ENCODE measurements at places on chromosomes 2 and 18. TPM values are rescaled to one million over a fixed set of nuclear protein-coding genes. Genes with fewer than 3 reads are reported as not detected.
A peak's percentile ranks its signal among the peaks of the same experiment; 100 is the strongest.

Gene CD207
- total RNA-seq, result not detected

Gene PELI1
- 35.1 TPM for total RNA-seq

Gene GTF2A1L
- total RNA-seq, result 2.8 TPM

Gene ARL4C
- 17.5 TPM for total RNA-seq

Gene HRH4
- 0.18 TPM for total RNA-seq

Gene TMEM87B
- 11.5 TPM for total RNA-seq

Gene ANKRD30BL
- total RNA-seq, result 33.8 TPM

Gene FBLN7
- 5.3 TPM for total RNA-seq

Gene MLPH
- total RNA-seq, result 1.2 TPM

Gene DLX2
- total RNA-seq, result not detected

Gene SYT4
- total RNA-seq, result 121 TPM

DNA sequence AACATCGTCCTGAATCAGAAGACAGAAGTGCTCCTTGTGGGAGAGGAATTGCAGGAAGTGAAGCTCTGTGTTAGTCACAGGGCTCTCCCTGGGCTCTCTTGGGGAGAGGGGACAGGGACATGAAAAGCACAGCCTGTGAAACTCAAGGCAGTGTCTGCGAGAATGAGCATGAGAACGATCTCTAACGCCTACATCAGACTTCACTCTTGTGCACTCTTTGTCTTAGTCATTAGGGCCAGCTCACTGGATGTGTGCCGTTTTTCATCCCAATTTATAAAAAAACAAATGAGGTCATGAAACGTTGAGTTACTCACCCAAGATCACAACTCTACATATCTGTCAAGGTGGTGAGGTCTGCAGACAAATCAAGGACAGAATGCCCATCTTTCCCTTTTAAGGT is 27.0 kb upstream of the TWIST2 start:
- DNase-seq, result no peak

DNA sequence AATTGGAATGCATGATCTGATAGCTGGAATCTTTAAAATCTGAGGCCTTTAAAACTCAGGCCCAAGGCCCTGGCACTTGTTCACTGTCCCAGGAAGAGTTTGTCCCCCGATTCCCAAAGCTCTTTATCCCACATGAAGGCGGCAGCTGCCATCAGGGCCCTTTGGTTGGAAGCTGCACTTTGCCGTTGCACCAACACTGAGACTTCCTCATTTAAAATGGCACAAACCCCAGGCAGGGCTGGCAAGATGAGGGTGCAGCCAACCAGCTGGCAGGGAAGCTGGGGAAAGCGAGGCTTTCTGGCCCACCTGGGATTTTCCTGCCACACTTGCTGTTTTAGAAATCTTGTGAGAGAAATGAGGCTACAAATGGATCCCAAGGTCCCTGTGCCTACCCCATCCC is 6.3 kb downstream of the FLACC1 start:
- no peak for DNase-seq

DNA sequence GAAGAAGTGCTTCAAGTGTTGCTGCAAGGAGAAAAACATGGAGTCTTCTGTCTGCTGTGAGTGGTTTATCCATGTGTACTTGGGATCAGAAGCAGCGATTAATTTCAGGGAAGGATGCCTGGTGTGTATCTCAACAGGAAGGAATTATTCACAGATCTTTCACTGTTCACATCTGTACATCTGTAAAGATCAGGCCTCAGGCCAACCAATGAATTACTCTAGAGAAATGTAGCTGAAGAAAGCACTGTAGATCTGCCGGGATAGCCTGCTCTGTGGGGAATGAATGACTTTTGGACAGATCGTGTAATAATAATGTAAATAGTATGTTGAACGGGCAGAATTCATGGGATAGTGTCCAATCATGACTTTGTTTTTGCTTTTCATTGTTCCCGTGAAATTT is 54.0 kb upstream of the SPP2 start:
- DNase-seq, result no peak

DNA sequence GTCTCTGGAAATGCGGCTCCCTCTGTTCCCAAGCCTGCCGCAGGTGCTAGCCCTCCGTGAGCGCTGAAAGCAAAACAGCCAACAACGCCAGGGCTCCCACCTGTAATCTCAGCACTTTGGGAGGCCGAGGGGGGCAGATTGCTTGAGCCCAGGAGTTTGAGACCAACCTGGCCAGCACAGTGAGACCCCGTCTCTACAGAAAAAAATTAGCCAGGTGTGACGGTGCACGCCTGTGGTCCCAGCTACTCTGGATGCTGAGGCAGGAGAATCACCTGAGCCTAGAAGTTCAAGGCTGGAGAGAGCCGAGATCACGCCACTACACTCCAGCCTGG is 41.3 kb upstream of the PTMA start:
- DNase-seq, result no peak

- DNase-seq, result no peak
Measured at GRCh38 chr2:60825666-60826065, 55.7 kb upstream of the REL start.

DNA sequence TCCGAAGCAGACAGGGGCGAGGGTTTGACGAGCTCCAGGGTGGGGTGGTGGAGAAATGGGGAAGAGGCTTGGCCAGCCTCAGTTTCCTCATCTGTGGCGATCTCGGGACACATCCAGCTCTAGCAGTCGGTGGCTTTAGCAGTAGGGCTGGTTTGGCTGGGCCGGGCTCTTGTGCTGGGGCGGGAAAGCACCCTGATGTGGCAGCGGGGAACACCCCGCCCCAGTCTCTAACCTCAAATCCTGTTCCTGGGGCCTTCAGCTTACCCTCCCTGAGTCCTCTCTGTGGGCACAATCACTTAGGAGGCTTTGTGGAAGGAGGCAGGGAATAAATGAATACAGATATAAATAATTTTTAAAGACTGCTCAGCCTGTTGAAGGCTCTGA is 26.5 kb upstream of the MCFD2 start:
- DNase-seq, result no peak

DNA sequence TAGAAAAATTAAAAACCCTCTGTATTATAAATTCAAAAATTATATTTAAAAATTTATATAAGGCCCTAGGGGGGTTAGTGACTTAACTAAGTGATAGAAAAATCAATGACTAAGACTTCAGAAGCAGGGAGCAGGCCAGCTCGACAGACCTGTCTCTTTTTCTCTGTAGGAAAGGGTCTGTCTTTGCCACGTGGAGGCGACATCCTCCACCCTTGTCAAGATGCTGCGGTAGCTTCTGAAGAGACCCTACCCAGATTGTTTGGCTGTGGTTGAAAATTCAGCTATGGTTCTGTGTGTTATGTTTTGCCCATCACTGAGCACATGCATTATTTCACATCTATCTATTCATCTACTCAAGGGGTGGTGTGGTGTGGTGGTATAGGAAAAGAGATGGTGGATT is 8.2 kb upstream of the SLC4A3 start:
- DNase-seq, result no peak

DNA sequence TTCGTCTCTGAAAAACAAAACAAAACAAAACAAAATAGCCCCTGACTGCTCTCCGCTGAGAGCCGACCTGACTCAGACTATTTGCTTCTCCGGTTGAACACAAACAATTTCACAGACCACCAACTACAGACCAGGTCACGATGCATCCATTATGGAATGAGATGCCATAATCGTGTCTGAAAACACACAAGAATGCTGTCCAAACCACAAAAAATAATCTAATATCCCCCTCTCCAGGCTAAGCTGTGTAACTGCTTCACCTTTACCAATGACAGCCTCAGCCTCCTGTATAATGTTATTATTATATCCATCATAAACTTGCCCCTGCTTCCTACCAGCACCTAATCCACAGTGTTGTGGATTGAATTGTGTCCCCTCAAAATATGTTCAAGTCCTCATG is 114.7 kb downstream of the DNAH6 start:
- DNase-seq, result peak; percentile 6

- DNase-seq, result peak; percentile 16
Measured at GRCh38 chr2:237190966-237191713, 105.5 kb downstream of the COPS8 start.

- no peak for DNase-seq
Measured at GRCh38 chr18:41587976-41588375, 367.1 kb upstream of the PIK3C3 start.

- DNase-seq, result no peak
Measured at GRCh38 chr18:57801761-57802212, 1.3 kb downstream of the ATP8B1 start.

GRCh38 chr2:138831691-138832090 is 51.5 kb upstream of the NXPH2 start:
- no peak for DNase-seq

GRCh38 chr2:110888411-110888810 is 156.0 kb downstream of the ACOXL start:
- no peak for DNase-seq

DNA sequence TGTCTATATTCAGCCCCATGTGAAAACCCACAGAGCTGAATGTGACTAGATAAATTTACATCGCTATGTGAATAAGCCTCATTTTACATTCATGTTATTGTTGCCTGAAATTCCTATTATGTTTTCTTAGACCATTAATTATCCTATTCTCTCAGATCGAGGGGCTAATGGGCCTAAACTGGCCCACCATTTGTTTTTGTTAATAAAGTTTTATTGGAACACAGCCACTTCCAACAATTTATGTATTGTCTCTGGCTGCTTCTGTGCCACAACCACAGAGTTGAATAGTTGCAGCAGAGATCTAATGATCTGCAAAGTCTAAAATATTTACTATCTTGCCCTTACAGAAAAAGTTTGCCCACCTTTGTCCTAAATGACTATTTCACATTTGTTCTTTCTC is 61.0 kb downstream of the KLHL14 start:
- no peak for DNase-seq

DNA sequence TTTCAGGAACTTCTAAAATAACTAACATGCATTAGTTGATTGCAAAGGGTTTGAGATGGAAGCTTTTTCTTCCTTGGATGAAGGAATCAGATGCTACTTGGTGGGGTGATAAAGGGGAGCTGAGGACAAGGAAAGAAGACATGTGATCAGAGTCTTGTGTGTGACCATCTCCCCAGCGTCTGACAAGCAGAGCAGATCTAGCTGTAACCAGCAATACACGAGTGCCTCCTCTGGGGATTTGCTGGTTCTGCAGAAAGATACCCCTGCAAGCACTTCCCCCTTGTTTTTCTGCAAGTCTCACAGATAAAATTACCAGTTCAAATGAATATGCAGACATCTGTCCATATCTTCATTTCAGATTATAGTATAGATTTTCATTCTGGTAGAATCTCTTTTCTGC is 2.7 kb downstream of the CDH7 start:
- peak; percentile 74 for DNase-seq

DNA sequence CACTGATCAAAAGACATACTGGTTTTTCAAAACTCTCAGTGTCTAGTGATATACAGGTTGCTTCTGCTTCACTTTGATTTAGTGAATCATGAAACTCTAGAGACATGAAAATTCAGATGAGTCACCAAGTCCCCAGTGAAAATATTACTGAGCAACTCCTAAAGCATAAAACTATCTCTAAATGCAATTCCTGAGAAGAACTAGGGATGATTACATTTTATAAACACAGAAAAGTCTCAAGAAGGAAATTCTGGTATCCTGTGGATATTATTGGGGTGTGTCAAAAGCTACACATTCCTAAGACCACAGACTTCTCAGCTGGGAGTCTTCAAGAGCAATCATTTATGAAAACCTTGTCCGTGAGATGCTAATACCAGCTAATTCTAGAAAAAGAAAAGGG is 9.7 kb downstream of the LRRTM4 start:
- no peak for DNase-seq

GRCh38 chr18:32067375-32068167 is 24.1 kb upstream of the RNF138 start:
- DNase-seq, result no peak

Data from cerebellum (tissue), 4 donors.